ENCODE measurements at places on chromosomes 4 and X.

- DNase-seq = no peak
These were observed 1.4 kb upstream of the CORIN start for GRCh38 chr4:47839259-47839658.

DNA sequence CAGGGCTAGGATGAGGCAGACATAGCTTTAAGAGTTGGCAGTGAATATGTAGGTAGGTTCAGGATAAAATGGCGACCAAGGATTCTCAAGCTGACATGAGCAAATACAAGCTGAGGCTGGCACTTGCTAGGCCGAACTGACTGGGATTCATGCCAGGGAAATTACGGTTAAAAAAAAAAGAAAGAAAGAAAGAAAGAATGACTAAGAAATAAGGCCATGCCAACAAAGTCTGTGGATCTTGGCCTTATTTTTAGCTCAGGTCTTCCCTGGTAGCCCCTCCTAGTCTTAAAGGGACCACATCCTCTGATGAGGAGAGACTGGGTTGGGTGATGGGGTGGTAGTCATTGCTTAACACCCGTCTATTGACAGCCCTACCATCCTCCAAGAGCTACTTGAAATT lies 64.4 kb upstream of the KLHL13 start:
- no peak for DNase-seq

GRCh38 chrX:77938083-77938680 lies 27.7 kb downstream of the ATP7A start:
- no peak for DNase-seq

- DNase-seq = no peak
These were observed 45.4 kb upstream of the UGT2A3 start for GRCh38 chr4:68997040-68997439.

GRCh38 chr4:4640692-4641091 lies 98.8 kb upstream of the STX18 start:
- DNase-seq = no peak

DNA sequence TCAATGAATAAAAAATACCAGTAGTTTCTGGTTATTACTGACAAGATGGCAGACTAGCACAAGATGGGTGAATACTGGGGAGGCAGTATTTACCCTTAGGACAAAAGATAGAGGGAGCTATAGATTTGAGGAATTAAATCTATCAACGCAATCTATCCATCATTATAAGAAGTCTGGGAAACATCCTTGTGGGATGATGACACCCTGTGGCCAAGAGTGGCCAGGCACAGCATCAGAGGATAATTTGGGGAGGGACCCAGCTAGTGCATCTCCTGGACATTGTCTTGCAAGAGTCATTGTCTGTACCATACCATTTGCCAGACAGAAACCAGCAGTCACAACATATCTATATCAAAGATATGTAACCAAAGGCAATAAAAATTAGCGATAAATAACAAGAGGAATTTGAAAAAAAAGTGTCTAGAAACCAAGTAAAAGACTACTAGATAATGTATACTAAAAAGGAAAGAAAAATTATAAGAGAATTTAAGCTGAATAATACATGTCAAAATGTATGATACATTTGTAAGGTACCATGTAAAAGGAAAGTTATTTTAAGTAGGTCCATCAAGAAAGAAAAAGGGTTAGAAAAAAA lies 22.9 kb downstream of the KCTD8 start:
- DNase-seq = no peak

DNA sequence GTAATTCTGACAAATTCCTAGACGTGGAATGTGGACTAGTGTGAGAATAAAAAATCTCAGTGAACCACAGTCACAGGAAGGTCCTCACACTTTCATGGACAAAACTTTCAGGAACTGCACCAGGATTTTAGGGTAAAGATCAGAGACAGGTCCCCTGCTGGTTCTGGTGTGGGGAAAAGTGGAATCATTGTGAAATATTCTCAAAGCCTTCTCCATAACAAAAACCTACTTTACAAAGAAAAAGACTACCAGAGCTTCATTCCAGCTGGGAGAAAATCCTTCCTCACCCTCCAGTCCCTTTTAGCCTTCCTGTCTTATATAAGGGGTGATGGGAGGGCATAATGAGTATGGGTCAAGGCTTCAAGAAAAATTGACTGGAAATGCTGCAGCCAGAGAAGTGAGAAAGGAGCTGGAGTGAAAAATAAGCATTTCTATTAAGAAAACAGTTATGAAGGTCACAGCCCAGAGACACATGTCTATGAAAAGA lies 325.8 kb downstream of the ARAP2 start:
- no peak for DNase-seq

DNA sequence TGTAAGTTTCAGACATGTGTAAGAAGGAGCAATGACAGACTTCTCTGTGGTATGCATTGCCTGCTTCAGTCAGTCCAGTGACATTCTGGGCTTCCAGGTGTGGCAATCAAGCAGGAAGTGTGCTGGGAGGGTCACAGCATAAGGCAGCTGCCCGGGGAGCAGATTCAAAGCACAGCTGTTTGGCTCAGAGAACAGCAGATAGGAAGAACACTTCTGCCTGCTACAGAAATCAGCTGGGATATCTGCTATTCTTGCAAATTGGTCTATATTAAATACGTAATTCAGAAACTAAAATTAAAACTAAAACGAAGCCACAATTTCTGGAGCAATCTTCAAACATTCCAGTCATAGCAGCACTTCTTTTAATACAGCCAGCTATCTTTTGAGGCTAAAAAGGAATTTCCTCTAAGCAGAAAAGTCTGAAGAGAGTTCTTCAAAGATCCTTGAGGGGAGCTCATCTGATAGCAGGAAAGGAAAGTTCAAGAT lies 47.5 kb upstream of the GALNT7 start:
- DNase-seq = no peak

DNA sequence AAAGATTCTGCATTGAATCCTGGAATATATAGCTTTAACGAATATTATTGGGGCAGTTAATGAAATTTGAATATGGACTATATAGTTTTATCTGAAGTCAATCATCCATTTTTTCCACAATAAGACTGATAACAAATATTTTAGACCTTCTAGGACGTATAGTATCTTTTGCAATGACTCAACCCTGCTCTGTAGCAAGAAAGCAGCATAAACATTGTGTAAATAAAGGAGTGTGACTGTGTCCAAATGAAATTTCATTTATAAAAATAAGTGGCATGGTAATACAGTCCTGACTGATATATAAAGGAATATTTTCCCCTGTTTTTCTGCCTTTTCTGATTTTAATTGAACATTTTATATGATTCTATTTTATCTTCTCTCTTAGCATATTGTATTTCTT lies 947.7 kb upstream of the SLIT2 start:
- DNase-seq = no peak

- no peak for DNase-seq
These were observed 6.9 kb downstream of the CTBP1 start for GRCh38 chr4:1241936-1242505.

DNA sequence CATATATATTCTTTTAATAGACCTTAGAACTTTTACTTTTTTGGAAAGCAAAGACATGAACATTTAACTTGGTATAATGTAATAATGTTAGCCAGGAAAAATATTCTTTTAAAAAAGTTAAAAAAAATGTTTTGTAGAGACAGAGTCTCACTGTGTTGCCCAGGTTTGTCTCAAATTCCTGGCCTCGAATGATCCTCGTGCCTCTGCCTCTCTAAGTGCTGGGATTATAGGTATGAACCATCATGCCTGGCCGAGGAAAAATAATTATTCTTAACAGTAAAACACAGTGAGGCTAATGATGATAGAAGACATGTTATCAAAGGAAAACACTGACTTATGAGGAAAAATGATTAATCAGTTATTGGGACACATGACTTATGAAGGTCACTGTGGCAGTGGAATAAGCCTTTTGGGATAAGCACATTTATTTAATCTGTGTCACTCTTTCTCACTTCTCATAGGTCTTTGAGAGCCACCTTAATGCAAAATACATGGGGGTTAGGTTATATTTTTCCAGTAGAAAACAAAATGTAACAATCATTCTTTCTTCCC lies 6.0 kb upstream of the BMP2K start:
- DNase-seq = no peak

DNA sequence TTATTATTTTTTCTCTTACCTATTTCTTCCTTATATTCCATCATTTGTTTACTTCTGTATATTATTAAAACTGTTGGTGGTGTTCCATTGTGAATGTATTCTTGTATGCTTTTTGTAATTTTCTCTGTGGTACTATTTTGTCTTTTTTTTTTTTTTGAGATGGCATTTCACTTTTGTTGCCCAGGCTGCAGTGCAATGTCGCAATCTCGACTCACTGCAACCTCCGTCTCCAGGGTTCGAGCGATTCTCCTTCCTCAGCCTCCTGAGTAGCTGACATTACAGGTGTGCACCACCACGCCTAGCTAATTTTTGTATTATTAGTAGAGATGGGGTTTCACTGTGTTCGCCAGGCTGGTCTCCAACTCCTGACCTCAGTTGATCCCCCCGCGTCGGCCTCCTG lies 8.6 kb downstream of the KDM6A start:
- no peak for DNase-seq

- no peak for DNase-seq
These were observed 176.6 kb downstream of the NR3C2 start for GRCh38 chr4:148265627-148266026.

DNA sequence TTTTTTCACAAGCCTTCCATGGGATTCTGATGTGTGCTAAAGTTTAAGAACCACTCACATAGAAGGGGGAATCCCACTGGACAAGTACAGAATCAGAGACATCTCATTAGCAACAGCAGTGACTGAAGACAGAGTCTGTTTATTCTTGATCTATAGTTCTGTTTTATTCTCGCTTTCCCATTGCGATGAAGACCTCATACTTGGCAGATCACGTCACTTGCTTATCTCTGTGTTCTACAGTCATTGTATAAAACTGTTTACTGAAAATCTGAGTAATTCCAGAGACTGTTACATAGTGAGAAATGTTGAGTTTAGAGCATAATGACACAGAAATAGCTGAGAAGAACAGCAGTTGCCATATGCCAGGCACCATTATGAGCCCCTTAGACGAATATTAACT lies 185.5 kb downstream of the PTTG2 start:
- no peak for DNase-seq

DNA sequence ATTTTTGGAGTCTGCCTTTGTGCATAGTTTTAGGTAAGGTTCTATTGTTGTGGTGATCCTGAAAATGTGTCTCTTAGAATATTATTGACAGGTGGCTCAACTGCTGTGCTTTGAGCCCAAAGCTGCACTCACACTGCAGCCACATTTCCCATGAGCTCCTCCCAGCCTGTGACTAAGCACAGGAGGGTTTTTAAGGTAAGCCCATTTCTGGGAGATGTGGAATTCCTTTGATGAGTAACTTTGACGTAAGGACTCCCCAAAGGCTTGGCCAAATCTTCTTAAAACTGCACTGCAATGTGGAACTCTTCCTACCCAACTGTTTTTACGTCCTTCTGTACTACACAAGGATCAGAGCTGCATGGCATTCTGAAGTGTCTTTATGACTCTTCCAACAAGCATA lies 20.0 kb upstream of the TMPRSS11A start:
- no peak for DNase-seq

Data from right kidney (tissue), 9 donors.